ENCODE measurements at places on chromosomes 16 and 17.

GRCh38 chr16:3028716-3029319 lies 5.0 kb downstream of the THOC6 start:
- no peak for DNase-seq

DNA sequence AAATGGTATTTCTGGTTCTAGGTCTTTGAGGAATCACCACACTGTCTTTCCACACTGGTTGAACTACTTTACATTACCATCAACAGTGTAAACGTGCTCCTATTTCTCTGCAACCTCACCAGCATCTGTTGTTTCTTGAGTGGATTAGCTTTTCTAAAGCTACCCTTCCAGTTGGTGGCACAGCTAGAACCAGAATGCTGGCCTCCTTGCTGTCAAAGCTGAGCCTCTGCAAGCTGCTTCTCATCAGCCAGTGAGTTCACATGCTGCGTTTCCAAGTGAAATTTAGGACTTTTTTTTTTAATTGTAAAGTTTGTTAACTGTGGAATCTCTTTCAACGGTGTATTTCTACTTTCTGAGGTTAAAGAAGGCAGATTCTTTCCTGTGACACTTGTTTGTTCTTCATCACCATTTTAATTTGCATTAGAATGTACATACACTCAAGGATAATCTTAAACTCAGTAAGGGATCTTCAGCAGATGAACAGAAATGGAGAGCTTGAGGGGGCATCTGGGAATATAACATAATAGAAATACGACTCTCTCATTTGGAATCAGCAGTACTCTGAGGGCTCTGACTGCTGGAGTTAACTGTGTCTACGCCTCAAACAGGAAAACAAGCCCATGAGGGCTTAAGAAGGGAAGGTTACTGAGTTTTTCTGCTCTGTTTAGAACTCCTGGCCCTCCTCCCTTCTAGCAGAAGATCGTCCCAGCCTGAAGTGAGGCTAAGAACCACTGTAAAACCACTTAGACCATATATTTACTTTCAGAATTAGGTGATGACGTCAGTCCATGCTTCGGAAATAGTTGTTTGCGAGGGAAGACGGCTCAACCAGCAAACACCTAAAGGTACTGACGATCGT lies 148.4 kb upstream of the FAM20A start:
- DNase-seq, result no peak

GRCh38 chr17:39562395-39562794 lies 45.3 kb downstream of the NEUROD2 start:
- no peak for DNase-seq

DNA sequence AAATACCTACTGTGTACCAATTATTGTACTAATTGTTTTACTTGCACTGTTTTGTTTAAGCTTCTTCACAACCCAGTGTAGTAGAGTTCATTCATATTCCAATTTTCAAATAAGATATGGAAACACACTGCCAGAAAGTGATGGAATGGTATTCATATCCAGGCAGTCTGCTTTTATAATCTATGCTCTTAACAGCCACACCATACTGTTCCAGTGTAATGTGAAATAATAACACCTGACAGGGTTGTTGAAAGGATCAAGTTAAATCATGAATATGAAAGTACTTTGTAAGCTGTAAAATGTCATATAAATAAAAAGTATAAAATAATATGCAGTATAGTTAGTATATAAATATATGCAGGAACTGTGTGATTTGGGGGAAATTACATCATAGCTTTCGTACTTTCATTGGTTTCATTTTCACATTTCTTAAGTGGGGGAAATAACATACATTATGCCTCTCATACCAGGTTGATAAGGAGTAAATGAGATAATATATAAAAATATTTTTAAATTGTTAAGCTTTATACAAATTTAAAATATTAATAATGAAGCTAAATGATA lies 230.8 kb downstream of the TANC2 start:
- no peak for DNase-seq

- no peak for DNase-seq
Observed at GRCh38 chr16:49343291-49343690, 30.3 kb upstream of the C16orf78 start.

Data from forelimb muscle (tissue), 1 donor.